ENCODE measurements at places on chromosomes 13 and 19.

DNA sequence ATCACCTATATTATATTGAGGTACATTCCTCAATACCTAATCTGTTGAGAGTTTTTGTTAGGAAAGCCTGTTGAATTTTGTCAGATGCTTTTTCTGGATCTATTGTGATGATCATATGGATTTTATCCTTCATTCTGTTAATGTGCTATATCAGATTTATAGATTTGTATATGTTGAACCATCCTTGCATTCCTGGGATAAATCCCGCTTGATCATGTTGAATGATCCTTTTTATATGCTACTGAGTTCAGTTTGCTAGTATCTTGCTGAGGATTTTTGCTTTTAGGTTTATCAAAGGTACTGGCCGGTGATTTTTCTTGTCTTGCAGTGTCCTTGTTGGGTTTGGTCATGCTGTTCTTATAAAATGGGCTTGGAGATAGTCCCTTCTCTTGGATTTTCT, 12.0 kb upstream of the ZNF331 start:
- DNase-seq, result no peak

- DNase-seq, result no peak
Observed at GRCh38 chr13:112748947-112749735, 59.3 kb downstream of the ATP11A start.

DNA sequence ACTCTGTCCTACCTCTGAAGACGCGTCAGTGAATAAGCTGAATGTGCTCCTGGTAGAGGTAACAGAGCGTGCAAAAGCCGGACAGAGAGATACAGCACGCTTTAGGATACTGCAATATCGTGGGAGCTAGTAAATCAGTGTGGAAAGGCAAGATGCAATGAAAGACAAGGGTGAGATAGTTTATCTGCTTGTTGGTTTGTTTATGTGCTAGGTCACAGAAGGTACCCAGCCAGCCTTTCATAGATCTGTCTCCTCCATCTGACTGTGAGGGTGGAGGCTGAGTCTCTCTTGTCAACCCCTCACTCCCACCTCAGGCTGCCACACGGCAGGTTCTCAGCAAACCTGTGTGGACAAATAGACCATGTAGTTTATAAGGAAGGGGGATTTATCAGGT, 904 bp upstream of the GIPC1 start:
- DNase-seq, result no peak

DNA sequence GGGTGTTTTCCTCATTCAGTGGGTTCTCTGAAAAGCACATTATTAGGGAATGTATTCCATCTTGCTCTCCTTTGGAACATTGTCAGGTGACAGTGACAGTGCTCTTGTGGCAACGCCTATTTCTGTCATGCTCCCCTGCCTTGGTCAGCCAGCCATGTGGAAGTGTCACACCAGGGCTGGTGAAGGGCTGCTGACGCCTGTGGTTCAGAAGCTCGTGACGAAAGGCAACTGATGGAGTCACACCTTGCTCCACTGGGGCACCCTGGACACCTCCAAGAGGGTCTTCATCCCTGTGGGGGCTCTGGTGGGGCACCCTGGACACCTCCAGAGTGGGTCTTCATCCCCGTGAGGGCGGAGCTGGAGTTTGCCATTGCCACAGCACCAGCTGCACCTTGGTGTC, 68.9 kb upstream of the GPR183 start:
- no peak for DNase-seq

- DNase-seq, result no peak
Observed at GRCh38 chr19:4694211-4694987, 24.3 kb upstream of the MYDGF start.

DNA sequence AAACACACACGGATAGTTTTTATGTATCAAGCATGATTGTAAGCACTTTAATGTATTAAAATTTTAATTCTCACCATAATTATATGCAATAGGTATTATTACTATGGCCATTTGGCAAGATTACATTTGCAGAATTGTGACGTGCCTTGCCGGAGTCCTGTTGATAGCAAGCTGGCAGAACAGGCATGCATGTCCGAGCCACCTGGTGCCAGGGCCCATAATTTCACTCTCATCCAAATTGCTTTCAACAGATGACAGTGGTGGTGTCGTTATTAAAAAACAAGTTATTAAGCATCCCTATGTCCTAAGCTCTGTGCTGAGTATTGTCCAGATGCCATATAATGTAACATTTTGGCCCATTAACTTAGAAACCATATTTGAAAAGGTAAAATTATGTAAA, 374.3 kb downstream of the FOXO1 start:
- DNase-seq, result no peak

GRCh38 chr13:32849369-32849768, 166.9 kb upstream of the KL start:
- DNase-seq, result no peak

GRCh38 chr19:29483641-29483920, 42.2 kb upstream of the VSTM2B start:
- no peak for DNase-seq

DNA sequence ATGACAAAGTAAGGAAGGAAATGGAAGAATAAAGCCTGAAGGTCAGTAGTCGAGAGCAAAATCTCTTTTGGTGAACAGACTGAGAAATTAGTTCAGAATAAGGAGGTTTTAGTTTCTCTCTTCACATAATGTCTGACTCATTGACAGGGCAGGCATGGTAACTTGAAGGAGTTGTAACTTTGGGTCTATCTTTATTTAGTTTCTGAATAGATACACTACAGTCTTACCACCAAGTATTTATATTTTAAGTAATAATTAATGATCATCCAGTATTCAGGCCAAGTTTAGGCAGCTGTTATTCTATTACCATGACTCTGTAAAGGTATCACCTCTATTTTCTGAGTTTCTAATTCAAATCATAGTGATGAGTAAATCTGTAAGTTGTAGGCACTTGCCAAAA, 219.9 kb downstream of the SPRY2 start:
- DNase-seq, result no peak

GRCh38 chr13:44664308-44664707, 88.2 kb upstream of the TSC22D1 start:
- no peak for DNase-seq

DNA sequence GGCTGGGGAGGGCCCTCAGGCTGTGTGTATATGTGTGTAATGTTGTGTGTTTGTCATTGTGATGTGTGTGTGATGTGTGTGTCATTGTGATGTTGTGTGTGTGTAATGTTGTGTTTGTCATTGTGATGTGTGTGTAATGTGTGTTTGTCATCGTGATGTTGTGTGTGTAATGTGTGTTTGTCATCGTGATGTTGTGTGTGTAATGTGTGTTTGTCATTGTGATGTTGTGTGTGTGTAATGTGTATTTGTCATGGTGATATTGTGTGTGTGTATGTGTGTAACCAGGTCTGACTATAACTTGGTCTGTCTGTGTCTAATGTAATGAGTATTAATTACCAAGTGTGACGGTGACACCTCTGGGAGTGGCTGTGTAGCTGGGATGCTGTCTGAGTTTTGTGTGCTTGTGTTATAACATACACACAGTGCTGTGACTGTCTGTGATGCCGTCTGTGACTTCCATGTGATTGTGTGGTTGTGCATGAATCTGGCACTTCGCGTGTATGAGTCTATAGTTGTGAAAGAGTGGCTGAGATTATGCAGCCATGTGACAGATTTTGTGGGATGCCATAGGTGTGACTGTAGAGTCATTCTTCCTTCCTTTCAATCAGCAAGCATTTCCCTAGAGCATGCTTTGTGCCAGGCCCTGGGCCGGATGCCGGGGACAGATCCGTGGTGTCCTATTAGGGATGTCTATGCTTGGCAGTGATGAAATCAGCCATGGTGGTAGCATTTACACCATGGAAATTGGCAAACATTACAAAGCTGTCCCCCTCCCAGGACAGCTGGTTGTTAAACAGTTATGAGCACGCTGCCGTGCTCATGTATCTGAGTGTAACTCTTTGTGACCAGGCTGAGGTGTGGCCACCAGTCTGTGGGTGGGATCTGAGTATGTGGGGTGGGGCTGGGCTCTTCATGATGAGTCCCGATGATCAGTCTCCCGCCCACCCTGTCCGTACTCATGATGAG, 6.4 kb downstream of the TNFSF14 start:
- no peak for DNase-seq

DNA sequence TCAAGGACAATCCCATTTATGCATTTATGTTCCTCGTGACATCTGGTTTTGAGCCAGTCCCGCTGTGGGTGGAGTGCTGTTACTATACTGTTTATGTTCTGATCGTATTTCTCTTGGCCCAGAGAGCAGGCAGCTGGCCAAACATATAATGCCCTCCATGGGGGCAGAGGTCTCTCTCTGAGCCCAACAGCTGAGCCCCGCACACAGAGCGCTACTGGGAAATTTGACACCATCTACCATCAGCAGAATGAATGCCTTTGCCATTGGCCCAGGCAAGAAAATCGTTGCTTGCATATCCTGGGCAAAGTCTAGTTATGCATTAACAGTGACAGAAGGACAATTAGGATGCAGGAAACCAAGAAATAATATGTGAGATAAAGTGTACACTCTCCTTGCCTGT, 126.8 kb upstream of the CACNA1A start:
- no peak for DNase-seq

DNA sequence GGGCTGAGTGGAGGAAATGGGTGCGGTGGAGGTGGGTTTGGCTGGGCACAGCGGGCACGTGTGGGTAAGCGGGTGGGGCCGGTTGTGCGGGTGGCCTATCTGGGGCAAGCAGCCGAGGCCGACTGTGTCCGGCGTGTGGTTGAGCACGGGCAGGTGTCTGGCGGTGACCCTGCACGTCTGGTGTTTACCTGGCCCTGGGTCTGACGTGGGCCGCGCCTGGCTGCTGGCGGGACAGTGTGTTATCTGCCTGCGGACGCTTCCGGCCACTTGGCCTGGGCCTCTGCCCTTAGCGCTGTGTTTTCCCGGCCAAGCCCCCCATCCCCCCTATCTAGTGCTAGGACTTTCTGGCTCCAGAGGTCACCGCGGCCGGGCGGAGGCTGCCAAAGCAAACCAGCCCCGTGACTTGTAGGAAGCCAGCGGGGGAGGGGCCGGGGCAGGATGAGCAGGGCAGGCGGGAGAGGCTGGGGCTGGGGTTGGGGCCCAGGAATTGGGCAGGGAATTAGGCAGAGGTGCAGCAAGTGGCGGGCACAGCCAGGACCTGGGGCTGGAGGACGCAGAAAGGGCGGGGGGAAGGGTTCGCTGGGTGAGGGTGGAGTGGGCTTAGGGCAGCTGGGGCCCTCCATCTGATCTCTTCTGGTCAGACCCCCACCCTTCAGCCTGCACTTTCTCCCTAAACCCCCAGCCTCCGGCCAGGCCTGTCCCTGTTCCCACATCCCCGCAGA, 534 bp upstream of the HPN start:
- no peak for DNase-seq

DNA sequence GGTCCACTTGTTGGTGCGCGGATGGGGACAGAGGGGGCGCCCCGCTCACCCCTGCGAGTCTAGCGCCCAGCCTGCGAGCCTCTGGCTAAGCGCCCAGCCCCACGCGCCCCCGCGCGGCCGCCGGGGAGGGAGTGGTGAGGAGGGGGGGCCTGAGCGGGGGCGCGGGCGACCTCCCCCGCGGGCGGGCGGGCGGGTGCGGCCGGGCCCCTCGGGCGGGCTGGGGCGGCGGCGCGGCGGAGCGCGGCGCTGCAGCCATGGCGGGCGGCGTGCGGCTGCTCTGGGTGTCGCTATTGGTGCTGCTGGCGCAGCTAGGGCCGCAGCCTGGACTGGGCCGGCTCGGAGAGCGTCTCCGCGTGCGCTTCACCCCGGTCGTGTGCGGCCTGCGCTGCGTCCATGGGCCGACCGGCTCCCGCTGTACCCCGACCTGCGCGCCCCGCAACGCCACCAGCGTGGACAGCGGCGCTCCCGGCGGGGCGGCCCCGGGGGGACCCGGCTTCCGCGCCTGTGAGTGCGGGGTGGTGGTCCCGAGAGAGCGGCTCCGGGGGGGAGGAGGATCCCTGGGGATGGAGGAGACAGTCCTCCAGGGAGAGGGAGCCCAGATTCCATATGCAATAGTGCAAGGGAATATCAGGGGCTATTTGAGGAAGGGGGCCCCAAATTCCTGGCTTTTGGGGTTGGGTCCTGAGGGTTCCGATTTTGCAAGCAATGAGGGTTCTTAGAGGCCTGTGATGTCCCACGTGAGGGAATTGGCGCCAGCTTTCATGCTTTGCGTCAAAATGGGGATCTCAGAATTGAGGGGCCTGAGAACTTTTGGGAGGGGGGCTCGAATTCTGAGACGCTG, at the start of gene LTBP4:
LTBP4 (plus strand) TSS at position 236 of the 841 bp plus-strand sequence; CDS start at position 255, 19 bp downstream.
- no peak for DNase-seq

DNA sequence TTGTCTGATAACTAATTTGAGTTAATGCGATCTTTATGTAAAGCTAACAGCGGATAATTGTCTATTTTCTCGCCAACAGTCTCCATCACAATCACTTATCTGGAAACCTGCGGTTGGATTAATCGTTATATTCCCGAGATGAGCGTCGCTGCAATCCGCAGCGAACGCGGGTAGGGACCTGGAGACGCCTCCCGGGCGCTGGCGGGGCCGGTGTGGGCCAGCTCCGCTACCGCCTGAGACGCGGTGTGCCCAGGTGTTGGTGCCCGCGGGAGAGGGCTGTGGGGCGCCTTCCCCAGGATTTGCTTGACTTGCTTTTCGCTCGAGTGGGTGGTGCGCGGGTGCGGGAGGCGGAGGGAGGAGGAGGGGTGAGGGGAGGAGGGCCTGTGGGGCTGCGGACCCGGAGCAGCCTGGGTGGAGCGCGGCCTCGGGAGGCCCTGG, 38.3 kb downstream of the SOX1 start:
- no peak for DNase-seq

- no peak for DNase-seq
Observed at GRCh38 chr19:44725684-44726083, 22.8 kb upstream of the BCL3 start.

DNA sequence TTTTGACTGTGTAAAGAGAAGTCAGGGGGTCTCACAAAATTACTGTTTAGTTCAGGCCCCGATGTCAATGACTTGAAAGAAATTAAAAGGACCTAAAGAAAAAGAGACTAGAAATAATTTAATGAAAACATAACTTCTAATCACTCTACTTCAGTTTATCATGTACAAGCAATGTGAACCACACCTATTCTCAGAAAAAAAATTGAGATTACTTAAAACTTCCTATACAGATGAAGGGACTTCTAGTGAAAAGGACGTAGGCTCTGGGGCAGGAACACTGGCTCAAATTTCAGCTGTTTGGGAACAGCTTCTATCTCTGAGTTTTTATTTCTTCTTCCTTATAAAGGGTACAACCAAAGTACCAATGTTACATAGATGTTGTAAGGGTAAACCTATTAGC, 38.0 kb downstream of the TPT1 start:
- DNase-seq, result no peak

DNA sequence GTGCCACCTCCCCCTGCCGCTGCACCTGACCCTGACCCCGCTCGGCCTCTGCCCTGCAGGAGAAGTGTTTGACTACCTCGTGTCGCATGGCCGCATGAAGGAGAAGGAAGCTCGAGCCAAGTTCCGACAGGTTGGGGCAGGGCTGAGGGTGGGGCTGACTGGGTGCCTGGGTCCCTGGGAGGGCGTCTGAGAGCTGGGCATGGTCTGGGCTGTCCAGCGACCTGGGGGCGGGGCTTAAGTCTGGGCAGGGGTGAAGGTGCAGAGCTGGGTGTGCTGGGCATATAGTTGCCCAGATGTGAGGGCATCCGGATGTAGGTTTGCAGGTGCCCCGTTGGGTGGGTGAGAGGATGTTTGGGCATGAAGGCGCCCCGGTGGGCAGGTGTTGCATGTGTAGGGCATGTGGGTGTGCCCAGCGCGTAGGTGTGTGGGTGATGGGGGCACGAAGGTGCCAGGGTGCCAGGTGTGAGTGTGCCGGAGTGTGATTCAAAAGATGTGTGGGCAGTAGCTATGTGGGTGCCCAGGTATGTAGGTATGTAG, 13.8 kb downstream of the MARK4 start:
- no peak for DNase-seq

All from activated T-cell treated with anti-CD3 and anti-CD28 coated beads for 4 hours (primary cell).